Stimulated activated CD8-positive, alpha-beta memory T cell treated with anti-CD3 and anti-CD28 coated beads, Interleukin-15, amount 100 ng/mL, for 1 hour (primary cell): ENCODE measurements at places on chromosomes 3 and 15.

- no peak for DNase-seq
These were observed 156.1 kb upstream of the LRRFIP2 start for GRCh38 chr3:37330466-37330865.

DNA sequence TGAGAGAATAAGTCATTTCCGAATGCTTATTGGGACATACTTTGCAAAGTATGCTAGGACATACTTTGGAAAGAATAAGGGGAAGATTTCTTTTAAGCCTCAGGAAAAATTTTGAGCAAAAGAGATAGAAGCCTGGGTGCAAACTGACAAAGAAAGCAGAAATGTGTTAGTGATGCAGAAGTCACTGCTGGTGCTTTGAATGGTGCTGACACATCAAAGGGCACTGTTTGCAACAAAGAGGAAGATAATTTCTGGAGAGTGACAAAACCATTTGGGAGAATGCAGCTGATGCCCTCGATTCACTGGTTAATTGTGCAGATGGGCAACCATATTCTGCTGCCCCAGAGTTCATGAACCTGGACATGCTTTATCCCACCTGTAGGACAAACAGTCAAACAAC is 11.0 kb upstream of the RAP2B start:
- no peak for DNase-seq

DNA sequence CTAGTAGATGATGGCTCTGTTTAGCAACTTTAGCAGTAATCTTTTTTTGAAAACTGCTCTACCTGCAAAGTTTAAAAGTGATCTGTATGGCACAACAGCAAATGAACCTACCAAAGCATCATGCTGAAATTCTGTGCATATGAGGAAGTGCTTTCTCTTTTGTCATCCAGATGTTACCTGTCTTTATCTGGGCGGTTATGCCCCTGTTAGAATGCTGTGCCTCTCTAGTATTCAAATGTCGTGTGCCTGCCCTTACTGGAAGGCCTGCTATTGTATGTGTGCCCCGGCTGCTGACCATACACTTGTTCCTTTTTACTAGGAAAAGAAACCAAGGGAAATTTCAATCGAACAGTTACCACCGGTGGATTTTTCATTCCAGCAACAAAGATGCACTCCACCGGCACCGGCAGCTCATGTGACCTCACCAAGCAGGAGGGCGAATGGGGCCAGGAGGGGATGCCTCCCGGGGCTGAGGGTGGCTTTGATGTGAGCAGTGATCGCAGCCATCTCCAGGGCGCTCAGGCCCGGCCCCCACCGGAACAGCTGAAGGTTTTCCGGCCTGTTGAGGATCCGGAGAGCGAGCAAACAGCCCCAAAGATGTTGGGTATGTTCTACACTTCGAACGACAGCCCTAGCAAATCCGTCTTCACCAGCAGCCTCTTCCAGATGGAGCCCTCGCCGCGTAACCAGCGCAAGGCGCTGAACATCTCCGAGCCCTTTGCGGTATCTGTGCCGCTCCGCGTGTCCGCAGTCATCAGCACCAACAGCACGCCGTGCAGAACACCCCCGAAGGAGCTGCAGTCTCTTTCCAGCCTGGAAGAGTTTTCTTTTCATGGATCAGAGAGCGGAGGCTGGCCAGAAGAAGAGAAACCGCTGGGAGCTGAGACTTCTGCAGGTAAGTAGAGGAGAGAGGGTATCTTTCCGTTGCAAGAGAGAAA is 61.6 kb downstream of the TMEM39A start:
- DNase-seq = no peak

- no peak for DNase-seq
These were observed 87.8 kb downstream of the PDZRN3 start for GRCh38 chr3:73536952-73537351.

- no peak for DNase-seq
These were observed 176.3 kb downstream of the ERC2 start for GRCh38 chr3:56291953-56292352.

- DNase-seq = no peak
These were observed 17.6 kb downstream of the MYO5A start for GRCh38 chr15:52511084-52511483.

GRCh38 chr15:85330901-85331588 is 49.4 kb upstream of the AKAP13 start:
- peak; percentile 48 for DNase-seq

- no peak for DNase-seq
These were observed 14.3 kb downstream of the AKAP13 start for GRCh38 chr15:85394554-85395333.
